ENCODE measurements at places on chromosomes 4 and X.

- no peak for DNase-seq
Observed at GRCh38 chrX:71650333-71650969, 16.9 kb upstream of the LOC101059915 start.

DNA sequence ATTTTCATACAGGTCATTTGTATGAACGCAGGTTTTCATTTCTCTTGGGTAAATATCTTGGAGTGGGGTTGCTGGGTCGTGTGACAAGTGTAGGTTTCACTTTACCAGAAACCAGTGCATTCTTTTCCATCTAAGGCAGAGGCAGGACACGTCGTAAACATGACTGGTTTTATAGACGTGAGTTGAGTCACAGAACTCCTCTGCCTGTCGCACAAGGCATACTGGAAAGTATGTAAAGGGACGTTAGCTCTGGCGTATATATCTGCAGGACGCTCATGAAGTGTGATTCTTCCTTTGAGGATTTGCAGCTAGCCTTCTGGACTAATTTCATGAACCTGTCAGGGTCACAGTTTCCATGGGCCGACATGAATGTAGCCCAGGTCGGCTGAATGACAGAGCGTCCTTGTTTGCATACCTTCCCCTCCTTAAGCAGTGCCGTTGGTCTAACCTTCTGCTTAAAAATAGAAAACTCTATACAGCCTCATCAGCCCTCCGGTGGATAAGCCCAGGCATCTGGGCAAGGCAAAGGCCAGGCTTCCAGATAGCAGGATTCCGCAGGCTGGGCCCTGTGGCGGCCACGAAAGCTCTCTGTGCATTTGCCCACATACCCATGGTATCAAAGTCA lies 106.0 kb downstream of the GPR143 start:
- no peak for DNase-seq

DNA sequence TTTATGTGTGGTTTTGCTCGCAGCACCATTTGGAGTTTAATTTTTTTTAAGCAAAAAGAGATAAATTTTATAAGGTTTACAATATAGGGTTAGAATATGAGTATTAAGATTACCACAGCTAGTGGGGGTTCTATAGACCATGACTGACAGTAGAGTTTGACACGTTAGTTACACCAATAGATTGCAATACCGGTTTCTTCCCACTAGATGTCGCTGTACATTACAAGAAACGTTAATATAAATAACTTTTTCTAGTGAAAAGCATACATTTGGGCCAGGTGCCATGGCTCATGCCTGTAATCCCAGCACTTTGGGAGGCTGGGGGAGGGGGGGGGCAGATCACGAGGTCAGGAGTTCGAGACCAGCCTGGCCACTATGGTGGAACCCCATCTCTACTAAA lies 433.6 kb downstream of the MAGEB5 start:
- DNase-seq = no peak

GRCh38 chrX:1524874-1525582 lies 12.0 kb downstream of the P2RY8 start:
- no peak for DNase-seq

GRCh38 chr4:35965300-35965699 lies 279.0 kb downstream of the ARAP2 start:
- DNase-seq = no peak

DNA sequence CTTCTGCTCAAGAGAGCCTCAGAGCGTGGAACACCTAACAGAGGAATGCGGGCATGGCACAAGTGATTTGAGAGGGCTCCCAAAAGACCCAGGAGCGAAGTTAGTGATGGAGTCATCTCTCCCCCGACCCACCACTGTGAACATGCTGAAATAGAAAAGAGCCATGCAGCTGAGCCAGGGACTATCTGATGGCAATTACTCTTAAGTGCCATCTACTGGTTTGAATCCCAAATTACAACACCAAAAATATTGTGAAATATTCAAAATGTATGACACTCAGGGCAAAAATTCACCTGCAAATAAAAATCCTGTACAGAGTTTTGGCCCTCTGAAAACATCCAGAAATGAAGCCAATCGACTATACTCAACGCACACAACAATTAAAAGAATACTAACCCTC lies 2038.9 kb upstream of the ADGRL3 start:
- no peak for DNase-seq

- DNase-seq = no peak
Observed at GRCh38 chr4:124961138-124961750, 248.7 kb upstream of the ANKRD50 start.
